ENCODE measurements at places on chromosomes 1 and 21.

GRCh38 chr1:67850151-67850551, 16.9 kb upstream of the GNG12 start:
- no peak for DNase-seq

DNA sequence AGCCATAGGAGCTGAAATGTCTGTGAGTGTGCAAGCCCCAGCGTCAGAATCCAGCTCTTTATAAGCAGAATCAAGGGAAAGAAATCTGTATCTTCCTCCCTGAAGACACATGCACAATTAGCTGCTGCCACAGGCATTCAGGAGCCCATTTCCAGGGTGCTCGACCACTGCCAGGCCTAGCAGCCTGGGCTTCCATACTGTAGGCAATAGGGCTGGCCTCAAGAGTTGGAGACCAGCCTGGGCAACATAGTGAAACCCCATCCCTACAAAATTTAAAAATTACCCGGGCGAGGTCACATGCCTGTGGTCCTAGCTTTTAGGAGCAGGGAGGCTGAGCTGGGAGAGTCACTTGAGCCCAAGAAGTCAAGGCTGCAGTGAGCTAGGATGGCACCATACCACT, 41.0 kb downstream of the NEK2 start:
- DNase-seq, result no peak

GRCh38 chr1:177847843-177848242, 122.0 kb downstream of the SEC16B start:
- DNase-seq, result no peak

DNA sequence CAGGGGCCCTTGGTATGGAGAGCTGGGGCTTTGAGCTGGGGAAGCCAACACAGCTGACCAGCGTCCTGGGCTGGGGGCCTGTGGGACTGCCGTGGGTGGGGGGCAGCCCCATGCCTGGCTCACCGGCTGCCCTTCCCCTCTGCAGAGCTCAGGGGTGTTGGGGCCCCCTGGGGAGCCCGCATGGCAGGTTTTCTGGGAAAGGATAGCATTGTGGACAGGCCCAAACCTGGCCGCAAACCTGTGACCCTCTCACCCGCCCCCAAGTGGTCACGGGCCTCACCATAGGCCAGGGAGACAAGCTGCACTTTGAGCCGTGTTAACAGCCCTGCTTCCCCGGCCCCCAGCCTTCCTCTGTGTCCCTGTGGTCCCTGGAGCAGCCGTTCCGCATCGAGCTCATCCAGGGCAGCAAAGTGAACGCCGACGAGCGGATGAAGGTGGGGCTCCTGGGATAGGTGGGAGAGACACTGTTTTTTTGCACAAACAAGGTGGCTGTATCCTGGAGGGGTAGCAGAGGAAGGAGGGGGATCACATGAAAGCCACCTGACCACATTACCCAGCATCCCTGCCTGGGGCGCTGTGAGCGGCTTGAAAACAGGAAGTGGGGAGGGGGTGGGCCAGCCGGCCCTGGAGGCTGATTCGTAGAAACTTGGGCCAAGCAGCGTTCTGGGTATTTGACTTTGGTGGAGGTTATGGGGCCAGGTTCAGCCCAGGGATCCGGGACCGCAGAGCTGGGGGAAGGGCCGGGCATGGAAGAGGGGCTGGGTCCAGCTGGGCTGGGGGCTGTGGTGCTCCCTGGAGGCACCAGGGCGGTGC, 65.9 kb downstream of the PIK3CD start:
- peak; percentile 79 for DNase-seq

GRCh38 chr1:16302709-16303627, 49.3 kb downstream of the FBXO42 start:
- DNase-seq, result no peak

GRCh38 chr21:44518686-44519085, 21.3 kb downstream of the KRTAP10-1 start:
- no peak for DNase-seq

- DNase-seq, result no peak
Observed at GRCh38 chr1:51058858-51059257, 43.2 kb upstream of the C1orf185 start.

- no peak for DNase-seq
Observed at GRCh38 chr1:221823561-221823960, 81.7 kb upstream of the DUSP10 start.

DNA sequence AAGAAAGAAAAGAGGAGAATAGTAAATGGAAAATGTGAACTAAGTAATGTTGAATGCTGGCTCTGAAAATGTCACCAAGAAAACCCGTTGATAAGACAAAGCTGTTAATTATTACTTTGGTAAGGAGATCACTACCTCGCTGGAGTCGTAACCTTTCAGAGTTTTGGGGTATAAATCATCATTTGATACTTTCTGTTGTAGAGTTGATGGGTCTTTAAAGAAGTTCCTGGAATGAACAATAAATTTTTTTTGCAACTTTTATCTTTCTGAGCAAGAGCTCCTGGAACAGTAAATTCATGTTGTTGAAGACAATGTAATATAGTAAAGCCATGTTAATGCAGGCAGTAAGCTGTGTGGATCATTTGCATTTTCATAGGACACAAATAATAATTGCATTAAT, 46.2 kb downstream of the MAN1A2 start:
- DNase-seq, result no peak

DNA sequence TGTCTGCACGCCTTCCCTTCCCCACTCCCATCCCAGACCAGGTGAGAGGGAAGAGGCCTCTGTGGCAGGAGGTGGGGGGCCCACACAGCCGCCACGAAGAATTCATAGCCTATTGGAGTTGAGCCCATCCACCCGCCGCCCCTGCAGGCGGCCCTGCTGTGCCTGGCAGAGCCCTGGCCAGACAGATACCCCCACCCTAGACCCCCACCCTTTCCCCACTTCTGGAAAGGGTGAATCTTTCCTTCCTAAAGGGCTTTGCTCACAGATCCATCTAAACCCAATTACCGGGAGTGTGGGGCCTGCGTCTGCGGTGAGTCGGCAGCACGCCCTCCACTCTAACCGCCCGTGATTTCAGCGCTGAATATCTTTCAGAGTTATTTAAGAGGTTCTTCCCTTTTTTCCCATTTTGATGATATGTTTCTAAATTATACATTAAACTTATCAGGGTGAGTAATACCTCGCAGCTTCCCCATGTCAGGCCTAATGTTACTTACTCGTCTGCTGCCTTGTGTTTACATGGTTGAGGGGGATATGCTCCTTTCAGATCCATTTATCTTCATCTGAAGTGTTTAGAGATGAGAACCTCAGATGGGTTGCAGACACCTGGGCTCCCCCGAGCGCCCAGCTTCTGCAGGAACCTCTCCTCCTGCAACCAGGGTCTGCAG, 183.9 kb upstream of the VAMP3 start:
- no peak for DNase-seq

- no peak for DNase-seq
Observed at GRCh38 chr1:56788102-56788501, 31.1 kb downstream of the FYB2 start.

- no peak for DNase-seq
Observed at GRCh38 chr1:33316601-33317000, 4.3 kb downstream of the A3GALT2 start.

DNA sequence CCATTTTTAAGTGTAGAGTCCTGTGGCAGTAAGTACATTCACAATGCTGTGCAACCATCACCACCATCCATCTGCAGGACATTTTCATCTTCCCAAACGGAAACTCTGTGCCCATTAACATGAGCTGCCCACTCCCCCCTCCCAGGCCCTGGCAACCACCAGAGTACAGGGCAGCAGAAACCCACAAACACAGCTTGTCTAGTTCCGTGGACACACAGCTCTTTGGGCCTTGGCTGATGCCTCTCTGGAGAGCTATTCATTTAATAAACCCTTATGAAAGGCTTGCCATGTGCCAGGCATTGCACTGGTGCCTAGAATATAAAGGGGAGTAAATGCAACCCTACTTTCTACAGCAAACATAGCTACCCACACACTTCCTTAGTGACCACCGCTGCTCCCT, 28.0 kb downstream of the STUM start:
- DNase-seq, result no peak

- peak; percentile 75 for DNase-seq
Observed at GRCh38 chr21:44927587-44928461, 7.1 kb upstream of the ITGB2 start.

- DNase-seq, result no peak
Observed at GRCh38 chr21:46498335-46499050, 39.8 kb downstream of the DIP2A start.

DNA sequence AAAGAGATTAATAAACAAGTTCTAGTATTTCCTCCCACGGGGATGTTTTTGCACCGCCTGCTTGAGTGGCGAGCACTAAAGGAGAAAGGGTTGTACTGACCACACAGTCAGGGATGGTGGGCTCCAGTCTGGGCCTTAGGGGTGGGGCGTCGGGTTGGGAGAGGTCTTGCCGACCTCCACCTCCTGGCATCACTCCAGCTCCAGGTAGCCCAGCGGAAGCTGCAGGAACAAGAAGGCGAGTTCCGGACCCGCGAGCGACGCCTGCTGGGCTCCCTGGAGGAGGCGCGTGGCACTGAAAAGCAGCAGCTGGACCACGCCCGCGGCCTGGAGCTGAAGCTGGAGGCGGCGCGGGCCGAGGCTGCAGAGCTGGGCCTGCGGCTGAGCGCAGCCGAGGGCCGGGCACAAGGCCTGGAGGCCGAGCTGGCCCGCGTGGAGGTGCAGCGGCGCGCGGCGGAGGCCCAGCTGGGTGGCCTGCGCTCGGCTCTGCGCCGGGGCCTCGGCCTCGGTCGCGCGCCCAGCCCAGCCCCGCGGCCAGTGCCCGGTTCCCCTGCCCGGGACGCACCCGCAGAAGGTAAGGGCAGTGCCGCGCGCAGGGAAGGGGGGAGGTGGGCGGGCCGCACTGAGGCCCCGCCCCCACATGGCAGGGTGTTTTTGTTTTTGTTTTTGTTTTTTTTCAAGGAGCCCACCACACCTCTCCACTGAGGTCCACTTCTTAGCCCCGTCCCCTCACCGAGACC, 19.7 kb downstream of the MFAP2 start:
- peak; percentile 73 for DNase-seq

GRCh38 chr1:76238094-76238628, 163.6 kb downstream of the ST6GALNAC3 start:
- no peak for DNase-seq

DNA sequence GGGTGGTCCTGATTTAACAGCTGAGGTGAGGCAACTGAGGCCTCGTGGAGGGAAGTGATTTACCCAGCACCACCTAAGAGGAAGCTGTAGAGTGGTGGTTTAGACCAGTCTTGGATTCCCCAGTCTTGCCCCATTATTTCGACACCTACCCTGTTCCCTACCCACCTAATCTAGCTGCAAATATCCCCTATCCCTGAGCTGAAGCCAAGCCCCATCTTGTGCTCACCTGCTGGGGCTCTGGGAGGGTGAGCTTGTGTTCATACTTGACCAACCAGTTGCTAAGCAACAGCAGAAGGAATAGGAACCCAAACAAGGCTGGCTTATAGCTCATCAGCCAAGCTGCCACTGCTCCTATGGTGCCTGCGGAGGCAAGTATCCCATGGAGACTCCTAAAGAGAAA, 2.0 kb downstream of the TEX46 start:
- DNase-seq, result no peak

- no peak for DNase-seq
Observed at GRCh38 chr1:8463144-8463927, 145.4 kb downstream of the SLC45A1 start.

DNA sequence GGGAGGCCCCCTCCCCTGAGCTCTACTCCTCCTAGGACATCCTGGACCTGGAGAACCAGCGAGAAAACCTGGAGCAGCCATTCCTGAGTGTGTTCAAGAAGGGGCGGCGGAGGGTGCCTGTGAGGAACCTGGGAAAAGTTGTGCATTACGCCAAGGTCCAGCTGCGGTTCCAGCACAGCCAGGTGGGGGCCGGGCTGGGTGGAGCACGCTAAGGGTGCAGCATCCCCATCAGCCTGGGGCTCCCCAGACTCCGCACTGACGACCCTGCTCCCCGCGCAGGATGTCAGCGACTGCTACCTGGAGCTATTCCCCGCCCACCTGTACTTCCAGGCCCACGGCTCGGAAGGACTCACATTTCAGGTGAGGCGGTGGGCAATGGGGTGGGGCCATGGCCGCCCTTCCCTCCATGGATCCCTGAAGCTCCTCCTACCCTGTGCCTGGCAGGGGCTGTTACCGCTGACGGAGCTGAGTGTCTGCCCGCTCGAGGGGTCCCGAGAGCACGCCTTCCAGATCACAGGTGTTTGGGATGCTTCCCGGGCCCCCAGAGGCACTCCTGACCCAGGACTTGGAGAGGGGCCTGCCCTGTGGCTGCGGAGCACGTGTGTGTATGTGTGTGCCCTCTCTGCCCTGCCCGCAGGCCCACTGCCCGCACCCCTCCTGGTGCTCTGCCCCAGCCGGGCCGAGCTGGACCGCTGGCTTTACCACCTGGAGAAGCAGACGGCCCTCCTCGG, 4.1 kb downstream of the PLEKHN1 start:
- DNase-seq, result no peak

- no peak for DNase-seq
Observed at GRCh38 chr1:229886636-229887035, 180.4 kb upstream of the GALNT2 start.

GRCh38 chr21:35974775-35975174, 85.6 kb downstream of the SETD4 start:
- no peak for DNase-seq

- peak; percentile 81 for DNase-seq
Observed at GRCh38 chr1:28248273-28249012, 10.9 kb upstream of the SESN2 start.

DNA sequence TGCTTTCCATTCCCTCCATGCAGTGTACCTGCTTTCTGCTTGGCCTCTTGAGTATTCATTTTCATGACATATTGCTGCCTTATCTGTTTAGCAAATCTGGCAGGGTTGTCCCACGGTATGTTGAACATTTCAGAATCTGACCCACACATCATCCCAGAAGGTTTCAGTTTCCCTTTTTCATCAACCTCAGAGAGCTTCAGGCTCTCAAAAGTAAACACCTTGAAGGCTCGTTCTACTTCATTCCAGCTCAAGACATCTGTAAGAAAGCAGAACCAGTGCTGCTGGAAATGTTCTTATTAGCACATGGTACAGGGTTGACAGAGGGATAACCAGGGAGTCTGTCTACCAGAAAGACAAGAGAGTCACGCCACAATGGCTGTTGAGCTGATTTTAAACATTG, 103.6 kb downstream of the SPAG17 start:
- DNase-seq, result no peak

GRCh38 chr1:14372526-14372925, 226.0 kb upstream of the KAZN start:
- no peak for DNase-seq

DNA sequence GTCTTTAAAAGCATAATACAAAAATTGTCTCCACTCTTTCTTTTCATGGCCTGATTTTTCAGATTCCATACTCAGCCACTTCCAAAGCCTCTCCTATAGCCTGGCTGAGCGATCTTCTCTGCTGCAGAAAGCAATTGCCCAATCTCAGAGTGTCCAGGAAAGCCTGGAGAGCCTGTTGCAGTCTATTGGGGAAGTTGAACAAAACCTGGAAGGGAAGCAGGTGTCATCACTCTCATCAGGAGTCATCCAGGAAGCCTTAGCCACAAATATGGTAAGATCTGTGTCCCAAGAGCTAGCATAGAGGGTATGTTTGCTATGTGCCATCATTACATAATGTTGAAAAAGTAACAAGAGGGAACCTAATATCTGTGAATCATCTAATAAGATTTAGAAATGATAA, 130.7 kb upstream of the BMP8A start:
- DNase-seq, result no peak

- DNase-seq, result no peak
Observed at GRCh38 chr1:165403835-165404482, 41.0 kb downstream of the RXRG start.

GRCh38 chr1:206744683-206745082, 25.9 kb upstream of the IL19 start:
- DNase-seq, result no peak

Data from T-helper 9 cell (primary cell).